ENCODE measurements at places on chromosomes 13 and 19.

DNA sequence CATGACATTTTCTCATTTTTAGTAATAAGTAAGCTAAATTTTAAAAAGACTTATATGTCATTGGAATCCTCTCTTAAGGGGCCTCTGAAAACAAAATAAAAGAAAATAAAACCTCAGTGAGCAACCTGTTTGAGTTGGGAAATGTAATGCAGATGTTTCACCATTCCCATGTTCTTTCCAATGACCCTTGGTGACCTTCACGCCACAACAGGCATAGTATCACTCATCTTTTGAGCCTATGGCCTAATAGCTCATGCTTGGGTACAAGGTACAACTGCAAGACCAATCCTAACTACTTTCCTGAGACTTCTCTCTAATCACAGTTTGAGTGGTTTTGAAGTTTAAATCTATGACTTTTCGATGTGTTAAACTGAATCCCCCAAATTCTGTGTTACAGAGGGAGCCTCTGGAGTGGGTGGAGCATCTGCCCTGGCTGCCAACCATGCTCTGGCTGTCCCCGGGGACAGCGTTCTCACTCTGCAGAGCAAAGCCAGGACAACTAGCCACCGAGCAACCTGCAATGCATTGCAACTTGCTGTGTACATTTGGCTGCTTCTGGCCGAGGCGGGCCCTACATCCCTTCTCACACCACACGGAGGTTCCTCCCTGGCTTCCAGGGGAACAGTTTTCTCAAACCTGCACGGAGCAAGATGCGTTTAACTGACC, 307.9 kb upstream of the MAB21L1 start:
- DNase-seq: no peak

DNA sequence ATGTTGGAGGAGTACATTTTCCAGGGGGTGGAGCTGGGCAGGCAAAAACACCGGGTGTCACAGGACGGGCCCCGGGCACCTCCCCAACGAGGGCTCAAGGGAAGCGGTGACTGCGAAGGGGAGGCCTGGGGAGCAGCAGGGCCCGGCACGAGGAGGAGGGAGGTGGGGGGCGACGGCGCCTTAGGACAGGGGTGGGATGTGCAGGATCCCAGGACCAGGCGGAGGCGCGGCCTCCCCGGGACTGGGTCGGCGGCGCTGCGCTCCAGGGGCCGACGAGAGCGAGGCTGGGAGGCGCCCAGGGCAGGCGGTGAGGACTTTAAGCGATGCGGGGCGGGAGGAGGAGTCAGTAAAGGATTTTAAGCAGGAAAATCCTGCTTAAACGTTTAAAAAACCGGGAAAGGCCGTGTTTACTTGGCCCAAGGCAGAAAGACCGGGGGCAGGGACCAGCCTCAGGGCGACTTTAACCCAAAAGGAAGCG, 427 bp downstream of the ZNF160 start:
- DNase-seq: peak; percentile 41

GRCh38 chr19:54389553-54389952, 24.8 kb upstream of the LAIR1 start:
- DNase-seq: no peak

- no peak for DNase-seq
These were observed 12.2 kb downstream of the CFD start for GRCh38 chr19:871446-872265.

GRCh38 chr13:44024846-44025195, 145.1 kb downstream of the LACC1 start:
- DNase-seq: no peak

GRCh38 chr13:51925865-51926527, 64.2 kb downstream of the CCDC70 start:
- no peak for DNase-seq

GRCh38 chr13:28432816-28433560, 61.9 kb downstream of the FLT1 start:
- no peak for DNase-seq

DNA sequence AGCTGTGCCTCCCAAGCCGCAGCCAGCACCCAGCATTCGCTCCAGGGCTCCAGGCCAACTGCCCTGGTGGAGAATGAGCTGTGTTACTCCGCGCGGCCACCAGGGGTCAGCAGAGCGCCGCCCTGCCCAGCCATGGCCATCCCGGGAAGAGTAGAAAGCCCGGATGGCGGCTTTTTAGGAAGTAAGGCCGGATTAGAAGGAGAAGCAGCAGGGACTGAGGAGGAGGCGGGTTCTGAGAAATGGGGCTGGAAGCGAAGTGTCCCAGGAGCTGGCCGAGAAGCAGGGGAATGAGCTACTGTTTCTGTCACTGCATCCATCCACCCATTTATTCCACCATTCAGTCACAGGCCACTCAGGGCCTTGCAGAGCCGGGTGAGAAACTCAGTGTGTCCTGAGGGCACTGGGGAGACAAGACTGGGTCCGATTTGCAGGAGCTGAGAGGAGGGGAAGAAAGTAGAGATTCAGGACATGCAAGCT, 6.6 kb upstream of the NPAS1 start:
- DNase-seq: peak; percentile 79

DNA sequence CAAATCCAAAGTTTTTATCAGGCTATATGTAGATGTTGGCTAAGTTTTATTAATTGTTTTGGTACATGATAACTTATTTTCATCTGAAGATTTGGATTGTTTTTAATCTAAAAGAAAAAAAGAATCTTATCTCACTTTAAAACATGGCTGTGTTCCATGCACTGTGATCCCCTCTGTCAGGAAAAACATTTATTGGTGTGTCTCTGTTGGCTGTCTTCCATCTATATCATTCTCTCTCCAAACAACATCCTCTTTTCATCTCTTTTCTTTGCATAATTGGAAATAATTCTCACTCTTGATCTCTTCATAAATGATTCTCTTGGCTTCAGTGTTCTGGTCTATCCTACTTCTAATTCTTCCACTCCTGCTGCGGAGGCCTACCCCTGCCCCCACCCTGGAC, 4.2 kb downstream of the NALCN start:
- no peak for DNase-seq

GRCh38 chr13:48843630-48844380, 131.9 kb upstream of the FNDC3A start:
- DNase-seq: no peak

- peak; percentile 13 for DNase-seq
These were observed 162.7 kb downstream of the TBC1D4 start for GRCh38 chr13:75319254-75319653.

DNA sequence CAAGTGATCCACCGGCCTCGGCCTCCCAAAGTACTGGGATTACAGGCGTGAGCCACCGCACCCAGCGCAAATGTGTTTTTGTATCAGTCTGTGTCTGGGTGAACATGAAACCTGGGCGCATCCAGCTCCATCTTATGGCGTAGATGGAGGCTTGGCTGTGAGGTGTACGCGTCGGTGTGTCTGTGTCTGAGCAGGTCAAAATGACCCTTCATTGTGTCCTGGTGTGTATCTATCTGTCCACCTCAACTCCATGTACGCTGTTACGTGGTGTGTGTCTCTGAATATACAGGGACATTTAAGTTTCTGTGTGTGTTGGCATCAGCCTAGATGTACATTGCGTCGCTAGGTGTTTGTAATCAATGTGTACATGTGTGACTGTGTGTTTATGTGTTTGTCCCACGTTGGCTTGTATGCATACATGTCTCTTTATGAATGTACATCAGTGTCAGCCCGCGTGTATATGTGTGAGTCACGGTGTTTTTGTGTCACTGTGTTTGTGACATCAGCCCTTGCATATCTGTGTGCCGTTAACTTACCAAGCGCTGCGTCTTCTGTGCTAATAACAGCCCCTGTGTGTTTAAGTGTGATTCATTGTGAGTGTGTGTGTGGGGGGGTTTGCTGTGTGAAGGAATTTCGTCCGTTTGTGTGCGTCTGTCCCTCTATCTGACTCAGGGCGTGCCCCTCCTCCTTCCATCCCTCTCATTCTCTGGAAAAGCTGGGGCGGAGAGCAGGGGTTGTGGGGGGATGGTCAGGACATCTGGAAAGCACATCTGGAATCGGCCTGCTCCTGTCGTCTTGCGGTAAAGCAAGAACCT, 6.4 kb downstream of the AXL start:
- DNase-seq: peak; percentile 23

GRCh38 chr19:15220833-15221232, 11.4 kb downstream of the EPHX3 start:
- DNase-seq: no peak

GRCh38 chr13:77991003-77991402, 72.4 kb upstream of the EDNRB start:
- DNase-seq: no peak

DNA sequence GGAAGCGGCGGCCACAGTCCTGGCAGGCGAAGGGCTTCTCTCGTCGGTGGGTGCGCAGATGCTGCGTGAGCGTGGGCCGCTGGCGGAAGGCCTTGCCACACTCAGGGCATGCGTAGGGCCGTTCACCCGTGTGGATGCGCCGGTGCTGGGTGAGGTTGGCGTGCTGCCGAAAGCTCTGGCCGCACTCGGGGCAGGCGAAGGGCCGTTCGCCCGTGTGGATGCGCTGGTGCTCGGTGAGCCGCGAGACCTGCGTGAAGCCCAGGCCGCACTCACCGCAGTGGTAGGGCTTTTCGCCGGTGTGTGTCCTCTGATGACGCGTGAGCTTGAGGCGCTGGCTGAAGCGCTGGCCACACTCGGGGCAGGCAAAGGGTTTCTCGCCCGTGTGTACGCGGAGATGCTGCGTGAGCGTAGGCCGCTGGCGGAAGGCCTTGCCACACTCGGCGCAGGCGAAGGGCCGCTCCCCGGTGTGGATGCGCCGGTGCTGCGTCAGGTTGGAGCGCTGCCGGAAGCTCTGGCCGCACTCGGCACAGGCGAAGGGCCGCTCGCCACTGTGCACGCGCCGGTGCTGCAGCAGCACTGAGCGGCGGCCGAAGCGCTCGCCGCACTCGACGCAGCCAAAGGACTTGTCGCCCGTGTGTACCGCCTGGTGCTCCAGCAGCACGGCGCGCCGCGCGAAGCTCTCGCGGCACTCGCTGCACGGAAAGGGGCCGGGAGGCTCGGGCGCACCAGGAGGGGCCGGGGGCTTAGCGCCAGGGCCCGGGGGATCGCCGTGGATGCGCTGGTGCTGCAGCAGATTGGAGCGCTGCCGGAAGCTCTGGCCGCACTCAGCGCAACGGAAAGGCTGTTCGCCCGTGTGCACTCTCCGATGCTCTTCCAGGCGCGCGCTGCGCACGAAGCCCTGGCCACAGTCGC, 4.0 kb upstream of the UBE2M start:
- DNase-seq: peak; percentile 65

DNA sequence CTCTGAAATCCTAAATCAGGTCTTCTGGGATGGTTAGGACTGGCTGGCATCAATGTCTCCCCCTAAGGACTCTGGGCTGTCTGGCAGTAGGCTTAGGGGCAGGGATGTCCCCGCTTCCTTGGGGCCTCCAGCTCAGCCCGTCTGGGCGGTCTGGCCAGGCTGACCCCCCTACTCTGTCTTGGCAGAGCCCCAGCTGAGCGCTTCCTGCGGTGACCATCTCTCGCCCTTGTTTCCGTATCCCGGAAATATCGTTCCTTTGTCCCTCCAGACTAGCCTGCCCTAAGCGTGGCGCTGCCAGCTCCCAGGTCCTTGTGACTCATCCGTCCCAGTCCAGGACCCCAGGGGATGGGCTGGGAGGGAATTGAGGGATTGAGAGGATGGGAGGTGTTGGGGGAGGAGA, 11.3 kb downstream of the GTPBP3 start:
- DNase-seq: no peak

DNA sequence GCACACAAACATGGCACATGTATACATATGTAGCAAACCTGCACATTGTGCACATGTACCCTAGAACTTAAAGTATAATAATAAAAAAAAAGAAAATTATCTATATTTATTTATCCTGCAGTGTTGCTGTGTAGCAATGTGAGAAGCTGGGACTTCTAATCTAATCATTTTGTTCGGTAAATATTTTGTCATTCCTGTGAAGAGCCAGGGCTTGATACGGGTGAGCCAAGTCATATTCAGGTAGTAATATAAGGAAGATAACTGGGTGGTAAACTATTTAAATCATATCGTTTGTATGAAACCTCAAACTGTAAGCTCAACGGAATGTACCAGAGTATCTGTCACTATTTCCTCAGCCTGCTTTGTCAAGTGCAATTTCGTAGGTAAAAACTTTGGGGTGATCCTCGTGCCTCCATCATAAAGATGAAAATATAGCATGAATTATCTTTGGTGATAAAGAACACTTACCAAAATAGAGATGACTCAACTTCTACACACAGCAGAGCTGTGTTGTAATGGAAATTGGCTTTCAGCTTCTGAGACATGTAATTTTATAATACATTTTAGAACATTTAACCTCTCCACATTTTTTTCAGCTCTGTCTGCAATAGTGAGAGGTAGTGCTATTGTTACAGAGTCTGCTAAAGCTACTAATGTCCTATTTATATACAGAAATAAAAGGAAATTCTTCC, 92.9 kb downstream of the PCDH9 start:
- no peak for DNase-seq

- DNase-seq: no peak
These were observed 59.8 kb downstream of the GGACT start for GRCh38 chr13:100528820-100529219.

DNA sequence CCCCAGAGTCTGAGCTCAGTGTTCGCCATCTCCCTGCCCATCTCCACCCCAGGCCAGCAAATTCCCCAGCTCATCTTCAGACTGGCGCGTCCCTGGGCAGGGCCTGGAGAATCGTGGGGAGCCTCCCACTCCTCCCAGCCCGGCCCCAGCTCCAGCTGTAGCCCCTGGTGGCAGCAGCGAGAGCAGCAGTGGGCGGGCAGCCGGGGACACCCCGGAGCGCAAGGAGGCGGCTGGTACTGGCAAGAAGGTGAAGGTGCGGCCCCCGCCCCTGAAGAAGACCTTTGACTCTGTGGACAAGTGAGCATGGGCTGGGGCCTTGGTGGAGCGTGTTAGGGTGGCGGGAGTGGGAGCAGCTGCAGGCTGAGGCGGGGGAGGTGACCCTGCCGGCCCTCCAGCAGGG, 8.4 kb upstream of the PRR19 start:
- DNase-seq: no peak

GRCh38 chr19:5789886-5790558, 941 bp downstream of the DUS3L start:
- no peak for DNase-seq

DNA sequence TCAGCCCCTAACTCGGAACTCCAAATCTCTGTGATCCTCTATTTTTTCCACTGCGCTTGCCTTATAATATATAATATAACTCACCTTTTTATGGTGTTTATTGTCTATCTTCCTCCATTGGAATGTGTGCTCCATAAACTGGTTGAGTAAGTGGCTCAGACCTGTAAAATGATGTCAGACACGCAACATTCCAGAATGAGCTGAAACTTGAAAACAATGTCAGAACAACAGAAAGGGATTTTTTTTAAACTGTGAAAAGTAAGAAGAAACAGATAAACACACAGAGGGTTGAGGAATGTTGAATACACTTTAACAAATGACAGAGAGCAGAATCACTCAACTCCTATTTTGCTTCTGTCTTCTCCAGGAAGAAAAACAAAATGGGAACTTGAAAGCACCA, 19.1 kb upstream of the FAM216B start:
- no peak for DNase-seq
